Colonic mucosa (tissue), 4 donors: ENCODE measurements at places on chromosomes 7 and 10. TPM values are rescaled to one million over a fixed set of nuclear protein-coding genes. Genes with fewer than 3 reads are reported as not detected.

Gene ERVW-1
- total RNA-seq: not detected

Gene TMEM213
- not detected for total RNA-seq

Gene FRMD4A
- total RNA-seq: 8.6 TPM

DNA sequence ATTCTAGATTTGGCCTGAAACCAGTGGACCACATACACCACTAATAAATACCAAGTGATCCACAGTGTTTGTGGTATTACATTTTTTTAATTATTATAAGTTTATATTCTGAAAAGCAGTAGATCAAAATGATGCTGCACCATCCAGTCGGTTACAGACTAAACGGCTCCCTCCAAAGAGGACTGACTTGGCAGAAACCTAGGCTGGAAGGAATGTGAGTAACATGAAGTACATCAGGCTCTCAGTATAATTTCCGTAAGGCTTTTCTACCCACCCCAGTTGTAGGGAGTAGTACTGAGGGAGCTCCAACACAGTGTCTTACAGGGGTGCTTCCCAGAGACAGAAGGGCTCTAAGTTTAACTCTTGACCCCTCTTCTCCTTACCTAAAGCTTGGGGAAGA, 119.5 kb downstream of the TRRAP start:
- no peak for DNase-seq

DNA sequence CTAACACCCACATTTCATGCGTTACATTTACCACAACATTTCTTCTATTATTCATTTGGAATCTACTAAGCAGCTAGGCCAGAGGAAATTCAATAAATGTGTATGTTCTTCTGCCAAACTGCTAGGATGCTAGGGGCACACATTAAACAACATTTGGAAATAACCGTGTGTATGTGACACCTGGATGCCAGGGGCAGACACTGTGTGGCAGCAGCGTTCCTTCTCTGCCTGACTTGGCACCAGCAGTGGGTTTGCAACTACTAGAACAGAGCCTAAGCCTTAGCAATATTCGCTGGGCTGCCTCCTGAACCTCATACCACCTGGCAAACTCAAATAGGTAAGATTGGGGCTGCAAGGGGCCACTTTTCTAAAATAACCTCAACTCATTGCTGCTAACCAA, 182.1 kb downstream of the CHCHD3 start:
- no peak for DNase-seq

- DNase-seq: no peak
These were observed 145.9 kb downstream of the CREB5 start for GRCh38 chr7:28558236-28558635.

- no peak for DNase-seq
These were observed 10.0 kb upstream of the CRYGN start for GRCh38 chr7:151449990-151450389.
